Activated CD8-positive, alpha-beta T cell treated with anti-CD3 and anti-CD28 coated beads for 36 hours (primary cell): ENCODE measurements at places on chromosomes 1 and 21. TPM values are rescaled to one million over a fixed set of nuclear protein-coding genes. Genes with fewer than 3 reads are reported as not detected.

The DCAF8 gene
- total RNA-seq, result 116 TPM

The MTARC2 gene
- total RNA-seq, result not detected

- H3K4me3 ChIP-seq, result no peak overlapping the region
- H3K4me1 ChIP-seq, result peaks cover 12% of the 10 kb centered on the region
- H3K27ac ChIP-seq, result no peak overlapping the region
- H3K27me3 ChIP-seq, result peaks cover 7% of the 10 kb centered on the region
Observed at GRCh38 chr1:186188736-186189135, 186.3 kb downstream of the TPR start.

The SFN gene
- total RNA-seq, result 0.47 TPM

The LDLRAD2 gene
- 0.07 TPM for total RNA-seq

The LCE1A gene
- total RNA-seq, result not detected

The DYNLT5 gene
- not detected for total RNA-seq

The SUSD4 gene
- total RNA-seq, result 0.43 TPM

DNA sequence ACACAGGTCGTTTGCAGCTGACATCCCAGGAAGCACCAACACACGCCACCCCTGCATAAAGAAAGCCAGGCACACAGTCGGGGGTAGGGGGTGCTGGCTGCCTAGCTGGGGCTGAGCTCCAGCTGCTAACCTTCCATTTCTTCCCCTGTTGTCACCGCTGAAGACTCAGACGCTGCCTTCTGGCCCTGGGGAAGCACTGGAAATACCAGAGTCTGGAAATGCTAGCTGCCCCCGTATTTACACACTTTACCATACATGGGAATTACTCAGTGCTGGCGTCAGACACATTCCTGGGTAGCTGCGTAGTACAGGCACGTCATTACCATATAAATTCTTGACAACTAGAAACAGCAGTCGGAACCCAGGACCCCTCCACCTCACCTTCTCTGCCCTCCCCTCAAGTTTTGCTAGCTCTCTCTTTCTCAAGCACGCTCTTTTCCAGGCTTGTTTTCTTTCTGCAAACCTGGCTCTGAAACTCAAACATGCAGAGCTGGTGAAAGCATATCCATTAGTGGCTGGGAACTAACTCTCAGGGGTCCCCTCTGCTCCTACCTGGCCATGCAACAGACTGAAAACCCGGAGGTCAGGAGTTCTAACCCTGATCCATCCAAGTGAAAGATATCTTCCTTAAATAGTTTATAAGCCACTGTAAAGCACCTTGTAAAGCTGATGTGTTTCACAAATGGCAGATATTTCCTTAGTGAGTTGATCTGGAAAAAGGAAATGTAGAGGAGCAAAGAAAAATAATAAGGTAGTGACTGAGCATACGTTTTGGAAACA is 3.3 kb downstream of the CSRP1 start:
- no peak overlapping the region for H3K4me3 ChIP-seq
- DNase-seq, result no peak
- peaks cover 28% of the 10 kb centered on the region for H3K4me1 ChIP-seq

- H3K27ac ChIP-seq, result no peak overlapping the region
- H3K4me3 ChIP-seq, result no peak overlapping the region
- no peak for DNase-seq
- H3K27me3 ChIP-seq, result no peaks in the 10 kb centered on the region
- no peaks in the 10 kb centered on the region for H3K36me3 ChIP-seq
Observed at GRCh38 chr1:168032029-168032428, 95.2 kb upstream of the MPC2 start.

DNA sequence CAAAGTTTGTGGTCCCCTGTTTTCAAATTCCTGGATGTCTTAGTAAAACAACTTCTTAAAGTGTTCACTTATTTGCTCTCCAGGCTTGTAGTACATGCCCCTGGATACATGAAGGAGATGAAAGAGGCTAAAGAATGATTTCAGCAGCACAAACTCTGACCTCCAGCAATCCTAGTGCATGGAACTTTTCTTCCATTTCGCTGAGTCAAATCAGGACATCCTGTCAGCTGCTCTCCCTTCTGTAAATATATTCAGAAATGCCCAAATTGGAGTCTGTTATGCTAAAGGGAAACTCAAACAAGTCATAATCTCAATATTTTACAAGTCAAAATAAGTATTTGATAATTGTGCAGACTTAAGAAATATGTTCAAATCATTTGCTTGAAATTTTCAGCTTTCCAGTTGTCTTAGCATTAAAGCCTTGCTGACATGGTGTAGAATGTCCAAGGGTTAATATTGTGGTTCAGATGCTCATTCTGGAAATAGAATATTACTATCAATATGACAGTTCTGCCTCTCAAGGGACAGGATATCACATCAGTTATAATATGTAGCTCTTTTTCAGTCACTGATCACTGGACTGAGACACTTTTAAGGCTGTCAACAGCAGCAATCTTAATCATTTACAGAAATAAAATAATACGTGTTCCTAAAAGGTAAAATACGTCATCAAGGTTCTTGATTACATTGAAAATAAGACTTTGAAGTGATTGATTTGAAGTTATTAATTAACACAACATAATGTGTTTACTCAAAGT is 1157.3 kb downstream of the PLA2G4A start:
- H3K4me1 ChIP-seq, result no peaks in the 10 kb centered on the region
- no peak overlapping the region for H3K27ac ChIP-seq
- no peak for DNase-seq
- H3K4me3 ChIP-seq, result no peak overlapping the region
- no peaks in the 10 kb centered on the region for H3K27me3 ChIP-seq

DNA sequence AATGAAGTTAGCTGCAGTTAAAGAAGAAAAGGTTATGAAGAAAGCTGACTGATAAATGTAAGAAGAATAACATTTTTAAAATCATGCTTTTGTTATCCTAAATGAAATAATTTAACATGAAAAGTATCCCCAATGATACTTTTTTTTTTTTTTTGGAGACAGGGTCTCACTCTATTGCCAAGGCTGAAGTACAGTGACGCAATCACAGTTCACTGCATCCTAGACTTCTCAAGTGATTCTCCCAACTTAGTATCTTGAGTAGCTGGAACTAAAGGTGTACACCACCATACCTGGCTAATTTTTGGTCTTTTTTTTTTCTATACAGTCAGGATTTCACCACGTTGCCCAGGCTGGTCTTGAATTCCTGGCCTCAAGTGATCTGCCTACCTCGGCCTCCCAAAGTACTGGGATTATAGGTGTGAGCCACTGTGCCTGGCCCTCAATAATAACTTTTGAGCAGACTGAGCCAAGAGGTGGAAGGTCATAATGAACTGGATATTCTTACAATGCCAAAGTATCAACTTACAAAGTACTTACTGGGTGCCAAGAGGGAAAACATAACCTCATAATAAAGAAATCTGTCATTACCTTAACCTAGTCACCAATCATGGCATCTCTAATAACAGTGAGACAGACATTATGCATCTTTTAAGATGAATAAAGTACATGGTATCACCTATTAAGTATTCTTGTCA is 94.5 kb downstream of the EVI5 start:
- H3K27ac ChIP-seq, result no peak overlapping the region
- no peak overlapping the region for H3K4me3 ChIP-seq
- peaks cover 6% of the 10 kb centered on the region for H3K4me1 ChIP-seq
- DNase-seq, result no peak
- H3K27me3 ChIP-seq, result peaks cover 5% of the 10 kb centered on the region

The TNN gene
- total RNA-seq, result 0.05 TPM

DNA sequence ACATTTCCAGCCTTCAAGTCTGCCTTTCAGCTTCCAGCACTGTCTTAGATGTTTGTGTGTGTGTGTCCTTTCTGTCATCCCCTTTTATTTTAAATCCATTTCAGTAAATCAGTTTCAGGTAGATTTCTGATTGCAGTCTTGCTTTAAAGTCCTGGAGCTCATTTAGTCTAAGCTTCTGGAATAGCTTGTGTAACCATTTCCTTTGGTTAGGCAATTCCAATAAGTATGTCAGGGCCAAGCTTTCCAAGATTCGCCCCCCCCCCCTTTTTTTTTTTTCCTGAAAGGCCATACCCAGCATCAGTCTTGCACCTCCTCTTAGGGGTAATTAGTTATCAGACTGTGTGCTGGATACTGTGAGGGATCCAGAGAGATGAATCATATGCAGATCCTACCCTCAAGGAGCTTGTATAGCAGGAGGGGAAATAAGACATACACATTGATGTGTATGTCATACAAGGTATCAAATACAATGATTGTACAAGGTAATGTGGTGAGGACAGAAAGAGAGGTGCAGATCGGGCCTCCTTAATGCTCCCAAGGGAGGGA is 41.3 kb downstream of the NFYC start:
- H3K27me3 ChIP-seq, result no peaks in the 10 kb centered on the region
- no peak overlapping the region for H3K27ac ChIP-seq
- H3K4me3 ChIP-seq, result no peak overlapping the region
- H3K4me1 ChIP-seq, result peaks cover 49% of the 10 kb centered on the region

- H3K27me3 ChIP-seq, result no peaks in the 10 kb centered on the region
- DNase-seq, result no peak
- no peak overlapping the region for H3K27ac ChIP-seq
- no peaks in the 10 kb centered on the region for H3K36me3 ChIP-seq
Observed at GRCh38 chr1:206893380-206893779, 3.9 kb upstream of the IL24 start.

DNA sequence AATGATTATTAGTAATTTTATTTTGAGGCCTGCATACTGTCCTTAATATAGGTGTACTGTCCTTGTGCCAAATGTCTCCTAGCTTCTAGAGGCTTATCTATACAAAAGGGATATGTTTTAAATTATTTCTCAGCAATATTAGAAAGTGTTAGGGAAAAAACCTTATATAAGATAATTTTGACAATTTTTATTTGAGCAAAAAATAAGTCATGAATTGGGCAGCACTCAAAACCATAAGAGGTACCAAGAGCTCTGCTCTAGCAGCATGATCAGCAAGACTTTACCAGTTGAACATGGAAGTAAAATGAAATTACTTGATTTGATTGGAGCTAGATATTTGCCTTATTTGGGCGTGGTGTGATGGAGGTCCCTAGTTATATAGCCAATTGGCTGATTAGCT is 157.1 kb downstream of the PTBP2 start:
- H3K4me3 ChIP-seq, result no peak overlapping the region
- H3K36me3 ChIP-seq, result no peaks in the 10 kb centered on the region
- DNase-seq, result no peak
- peaks cover 5% of the 10 kb centered on the region for H3K27me3 ChIP-seq
- no peaks in the 10 kb centered on the region for H3K4me1 ChIP-seq
- H3K27ac ChIP-seq, result no peak overlapping the region

GRCh38 chr1:85393490-85393889 is 71.5 kb downstream of the DDAH1 start:
- H3K4me1 ChIP-seq, result no peaks in the 10 kb centered on the region
- no peak overlapping the region for H3K4me3 ChIP-seq
- no peak overlapping the region for H3K27ac ChIP-seq
- no peak for DNase-seq

DNA sequence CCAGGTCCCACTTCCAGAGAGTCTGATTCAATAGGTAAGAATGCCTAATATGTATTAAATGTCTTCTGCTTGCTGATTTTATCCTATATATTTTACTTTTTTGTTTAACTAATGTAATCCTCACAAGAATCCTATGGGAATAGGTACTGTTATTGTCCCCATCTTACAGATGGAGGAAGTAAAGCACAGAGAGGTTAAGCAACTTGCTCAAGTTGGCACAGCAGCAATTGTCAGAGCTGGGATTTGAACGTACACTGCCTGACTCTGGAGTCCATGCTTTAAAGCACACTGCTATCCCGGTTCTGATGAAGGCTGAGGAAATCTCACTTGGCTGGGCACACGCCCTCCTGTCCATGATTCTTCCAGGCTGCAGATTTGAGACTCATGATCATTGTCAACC is 62.8 kb downstream of the IGSF21 start:
- H3K27me3 ChIP-seq, result peaks cover 8% of the 10 kb centered on the region
- H3K27ac ChIP-seq, result no peak overlapping the region
- no peak overlapping the region for H3K4me3 ChIP-seq

DNA sequence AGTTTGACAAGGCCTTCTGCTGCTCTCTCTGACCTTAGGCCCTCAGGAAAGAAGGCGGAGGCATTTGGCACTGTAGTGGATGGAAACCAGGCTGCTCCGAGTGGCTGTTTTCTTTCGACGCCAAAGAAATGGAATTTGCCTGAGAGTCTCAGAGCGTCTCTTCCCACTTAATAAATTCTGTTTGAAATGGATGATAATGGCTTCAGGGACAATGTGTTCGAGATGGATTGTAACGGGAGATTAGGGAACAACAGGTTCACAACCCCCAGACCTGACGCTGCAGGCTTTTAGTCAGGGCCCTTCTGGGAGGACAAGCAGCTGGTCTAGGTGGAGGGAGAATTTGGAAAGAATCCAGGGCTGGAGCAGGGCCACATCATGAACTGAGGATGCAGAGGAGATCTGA is 58.6 kb downstream of the TLR5 start:
- no peak overlapping the region for H3K27ac ChIP-seq
- H3K36me3 ChIP-seq, result no peaks in the 10 kb centered on the region
- H3K4me1 ChIP-seq, result peaks cover 9% of the 10 kb centered on the region

DNA sequence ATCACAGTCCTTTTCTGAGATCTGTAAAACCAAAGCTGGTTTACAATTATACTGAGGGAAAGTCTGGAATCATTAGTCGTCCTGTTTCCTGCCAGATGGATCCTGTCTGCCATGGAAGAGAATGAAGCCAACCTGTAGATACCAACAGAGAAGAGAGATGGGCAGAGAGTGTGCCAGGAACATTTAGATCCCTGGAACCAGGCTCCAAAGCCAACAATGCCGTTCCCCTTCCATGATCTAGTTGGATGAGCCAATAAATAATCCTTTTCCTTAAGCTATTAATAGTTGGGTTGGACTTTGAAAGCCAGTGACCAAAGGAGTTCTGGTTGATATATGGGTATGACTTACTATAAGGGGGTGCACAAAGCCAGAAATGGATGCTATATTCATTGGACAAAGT is 15.0 kb downstream of the CAPN8 start:
- no peak overlapping the region for H3K27ac ChIP-seq
- DNase-seq, result no peak
- no peaks in the 10 kb centered on the region for H3K36me3 ChIP-seq
- no peak overlapping the region for H3K4me3 ChIP-seq
- H3K27me3 ChIP-seq, result peaks cover 6% of the 10 kb centered on the region

The PDC gene
- not detected for total RNA-seq

DNA sequence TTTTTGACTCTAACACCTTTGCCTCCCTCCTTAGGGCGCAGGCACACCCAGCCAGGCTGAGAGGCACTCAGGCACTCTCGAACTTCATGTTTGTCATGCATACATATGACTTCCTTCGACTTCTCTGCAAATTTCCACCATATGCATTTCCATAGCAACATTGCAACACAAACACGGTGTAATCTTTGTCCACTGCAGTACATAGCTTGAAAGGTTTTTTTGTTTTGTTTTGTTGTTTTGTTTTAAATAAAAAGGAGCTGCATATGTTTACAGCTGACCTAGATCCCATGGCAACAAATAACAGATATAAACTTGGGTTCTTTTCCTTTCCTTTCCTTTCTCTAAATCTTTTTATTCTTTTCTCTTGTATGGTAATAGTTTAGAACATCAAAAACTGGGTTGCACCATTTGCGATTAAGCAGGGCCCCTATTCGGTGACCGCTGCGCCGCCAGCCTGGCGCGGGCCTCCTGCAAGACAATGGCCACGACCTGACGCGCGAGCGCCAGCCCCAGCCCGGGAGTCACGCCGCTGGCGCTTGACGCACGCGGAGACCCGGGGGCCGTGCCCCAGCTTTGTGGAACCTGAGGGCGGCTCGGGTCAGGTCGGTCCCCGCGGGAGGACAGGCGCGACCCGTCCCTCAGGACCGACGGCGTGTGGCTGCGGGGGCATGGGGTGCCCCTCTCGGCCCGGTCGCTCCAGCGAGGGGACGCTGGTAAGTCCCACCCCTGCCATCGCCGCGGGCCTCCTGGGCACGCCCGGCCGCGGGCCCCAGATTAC is 35.2 kb downstream of the CCN1 start:
- H3K36me3 ChIP-seq, result peaks cover 27% of the 10 kb centered on the region
- DNase-seq, result no peak
- H3K27ac ChIP-seq, result no peak overlapping the region
- H3K27me3 ChIP-seq, result no peaks in the 10 kb centered on the region
- no peaks in the 10 kb centered on the region for H3K4me1 ChIP-seq
